ENCODE measurements at places on chromosomes 1 and 21.
A peak's percentile ranks its signal among the peaks of the same experiment; 100 is the strongest.

DNA sequence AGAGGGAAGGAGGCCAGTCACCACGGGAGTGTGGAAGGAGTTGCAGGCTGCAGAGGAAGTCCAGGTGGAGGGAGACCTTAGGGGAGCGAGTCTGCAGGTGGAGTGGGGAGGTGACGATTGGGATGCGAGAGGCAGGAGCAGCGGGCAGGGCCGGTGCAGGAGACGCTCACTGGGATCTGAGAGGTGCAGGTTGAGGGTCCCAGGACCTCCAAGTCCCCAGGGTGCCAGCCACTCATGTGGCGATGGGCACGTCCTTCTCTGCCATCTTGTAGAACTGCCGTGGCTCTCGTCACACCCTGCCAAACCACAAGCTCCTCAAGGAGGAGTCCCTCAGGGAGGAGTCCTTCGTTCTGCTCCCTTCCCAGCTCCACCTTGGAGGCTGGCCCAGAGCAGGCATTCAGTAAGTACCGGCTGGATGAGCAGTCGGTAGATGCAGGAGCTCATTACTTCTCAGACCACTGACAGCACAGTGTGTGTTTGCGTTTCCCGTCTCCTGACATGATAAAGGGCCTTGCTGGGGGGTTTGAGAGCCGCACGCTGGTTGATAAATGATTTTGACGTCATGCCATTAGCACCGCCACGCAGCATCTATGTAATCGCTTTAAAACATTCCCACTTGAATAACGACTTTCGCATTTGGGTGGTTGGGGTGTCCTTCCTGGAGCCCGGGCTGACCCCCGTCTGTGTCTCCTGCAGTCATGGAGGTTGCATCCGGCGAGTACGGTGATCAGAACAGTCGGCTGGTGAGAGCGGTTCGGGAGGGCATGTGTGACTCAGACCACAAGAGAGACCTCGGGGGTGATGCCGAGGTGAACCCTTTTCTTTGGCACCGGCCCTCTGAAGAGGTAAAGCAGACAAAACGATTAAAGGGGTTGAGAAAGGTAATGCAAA is 27.8 kb downstream of the TFF3 start:
- no peak for DNase-seq

- DNase-seq = no peak
Observed at GRCh38 chr1:175863299-175864050, 120.1 kb upstream of the TNR start.

GRCh38 chr1:54247863-54248515 is 48.0 kb downstream of the MRPL37 start:
- DNase-seq = no peak

GRCh38 chr1:225923381-225923691 is 714 bp downstream of the PYCR2 start:
- no peak for DNase-seq

DNA sequence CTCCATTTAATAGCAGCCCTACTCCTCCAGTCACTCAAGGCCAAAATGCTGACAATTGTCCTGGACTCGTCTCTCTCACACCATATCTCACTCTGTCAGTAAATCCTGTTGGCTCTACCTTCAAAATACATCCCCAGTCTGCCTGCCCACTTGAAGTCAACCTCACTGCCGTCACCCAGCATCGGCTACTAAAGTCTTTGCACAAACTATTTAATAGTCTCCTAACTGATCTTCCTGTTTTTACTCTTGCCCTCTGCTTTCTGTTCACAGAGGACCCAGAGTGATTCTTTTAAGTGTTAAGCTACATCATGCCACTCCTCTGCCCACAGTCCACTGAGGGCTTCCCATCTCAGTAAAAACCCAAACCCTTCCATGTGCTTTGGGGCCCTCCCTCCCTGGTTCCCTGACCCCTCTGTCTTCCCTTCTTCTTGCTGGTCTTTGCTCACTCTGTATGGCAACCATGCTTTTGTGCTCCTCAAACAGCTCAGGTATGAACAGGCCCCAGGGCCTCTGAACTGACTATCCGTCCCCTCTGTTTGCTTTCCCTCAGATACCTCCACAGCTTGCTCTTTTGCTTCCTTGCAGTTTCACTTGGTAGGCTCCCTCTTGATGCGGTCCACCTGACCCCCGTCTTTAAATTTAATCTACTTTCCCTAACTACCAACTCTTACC is 19.0 kb downstream of the RNASEL start:
- no peak for DNase-seq

GRCh38 chr1:179079113-179079761 is 2.6 kb upstream of the TOR3A start:
- DNase-seq = peak; percentile 89

DNA sequence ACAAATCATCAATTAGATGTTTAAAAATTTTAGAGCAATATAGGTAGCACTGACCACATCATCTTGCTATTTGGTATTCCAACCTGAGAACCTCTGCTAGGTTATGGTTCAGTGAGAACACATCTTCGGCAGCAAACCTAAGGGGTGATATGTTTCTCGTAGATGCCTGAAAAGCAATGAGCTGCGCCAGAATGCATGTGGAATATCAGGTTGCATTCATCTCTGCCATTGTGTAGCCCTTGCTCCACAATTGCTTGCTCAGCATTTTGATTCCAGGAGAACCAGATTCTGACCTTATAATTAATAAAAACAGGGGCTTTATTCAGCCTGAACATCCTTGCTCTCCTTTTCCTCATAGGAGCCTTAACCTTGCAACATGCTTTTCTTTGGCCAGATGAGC is 408.1 kb downstream of the USH2A start:
- DNase-seq = no peak

DNA sequence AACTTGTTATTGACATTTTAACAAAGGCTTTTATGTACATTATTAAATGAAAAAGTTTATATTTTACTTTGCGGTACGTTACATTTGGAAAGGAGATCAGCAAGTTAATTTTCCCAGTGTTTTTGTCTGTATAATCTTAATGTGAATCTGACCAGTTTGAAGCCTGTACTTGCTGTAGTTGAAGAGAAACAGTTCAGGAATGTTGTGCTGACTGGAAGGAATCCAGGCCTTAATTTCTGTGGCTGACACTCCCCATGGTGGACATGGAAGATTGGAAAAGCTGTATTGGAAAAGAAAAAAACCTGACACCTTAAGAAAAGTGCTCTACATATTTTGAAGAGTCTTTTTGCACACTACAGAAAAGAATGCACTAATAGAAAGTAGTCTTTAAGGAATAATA is 15.5 kb downstream of the LEPR start:
- peak; percentile 72 for DNase-seq

DNA sequence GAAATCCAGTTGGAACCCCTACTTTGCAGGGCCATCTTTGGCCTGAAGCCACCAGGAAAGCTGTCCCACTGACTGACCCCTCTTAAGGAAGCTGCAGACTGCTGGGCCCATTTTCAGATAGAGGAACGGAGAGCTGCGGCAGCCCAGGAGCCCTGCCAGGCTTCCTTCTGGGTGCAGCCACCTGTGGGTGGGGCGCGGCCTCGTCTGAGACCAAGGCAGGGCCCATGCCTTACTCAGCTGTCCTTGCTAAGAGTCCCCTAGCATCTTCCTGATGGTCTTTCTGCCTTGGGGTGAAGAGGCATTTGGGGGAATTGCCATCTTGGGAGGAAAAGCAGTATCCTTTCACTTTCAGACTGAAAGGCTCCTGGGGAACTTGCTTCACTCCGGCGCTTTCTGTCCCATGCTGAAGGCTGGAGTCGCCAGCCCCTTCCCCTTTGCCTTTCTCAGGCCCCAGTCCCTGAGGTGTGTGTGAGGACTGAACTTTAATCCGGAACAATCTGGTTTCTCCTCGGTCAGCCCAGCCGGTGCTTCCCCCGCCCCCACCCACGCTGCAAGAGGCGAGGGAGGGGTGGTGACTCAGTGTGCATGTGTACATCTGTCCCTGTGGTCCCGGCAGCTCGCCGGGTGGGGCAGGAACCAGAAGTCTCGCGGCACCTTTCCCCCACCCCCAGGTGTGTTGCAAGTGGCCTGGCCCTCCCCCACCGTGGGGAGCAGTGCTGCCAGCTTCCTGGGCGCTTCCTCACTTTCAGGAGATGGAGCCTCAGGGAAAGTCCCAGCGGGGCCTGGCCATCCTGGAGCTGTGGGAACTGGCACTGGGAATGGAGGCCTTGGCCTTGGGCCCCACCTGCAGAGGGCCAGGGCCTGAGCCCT is 5.1 kb downstream of the ZC3H12A start:
- DNase-seq = peak; percentile 69

DNA sequence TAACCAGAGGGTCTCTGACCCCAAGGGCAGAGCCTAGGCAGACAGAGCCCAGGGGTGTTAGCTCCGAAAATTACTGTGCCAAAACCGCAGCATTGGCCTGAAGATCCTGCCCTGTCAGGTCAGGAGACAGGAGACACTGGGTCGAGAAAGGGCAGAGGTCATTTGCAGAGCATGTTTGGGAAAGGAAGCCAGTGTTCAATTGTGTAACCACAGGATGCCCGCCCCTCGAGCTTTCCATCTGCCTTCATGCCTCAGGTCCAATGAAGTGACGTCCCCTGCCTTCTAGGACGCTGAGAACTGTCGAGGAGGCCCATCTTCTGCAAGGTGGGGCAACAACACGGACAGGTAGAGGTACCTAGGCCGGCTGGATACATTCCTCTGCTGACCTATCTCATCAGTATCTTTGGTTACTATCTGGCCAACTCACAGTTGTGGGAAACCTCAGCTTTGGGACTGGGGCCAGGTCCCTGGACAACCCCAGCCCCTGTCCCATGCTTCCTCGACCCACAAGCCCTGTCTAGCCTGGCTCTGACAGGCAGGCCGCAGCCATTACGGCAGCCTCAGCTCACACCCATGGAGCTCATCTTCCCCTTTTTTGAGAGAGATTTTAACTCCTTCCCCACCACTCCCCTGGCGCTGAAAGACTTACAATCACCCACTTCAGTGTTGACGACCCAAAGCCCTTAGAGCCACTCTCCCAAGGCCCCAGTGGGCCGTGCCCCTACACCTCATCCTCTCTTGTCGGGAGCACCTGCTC is 1.3 kb downstream of the ARL8A start:
- DNase-seq = peak; percentile 68

DNA sequence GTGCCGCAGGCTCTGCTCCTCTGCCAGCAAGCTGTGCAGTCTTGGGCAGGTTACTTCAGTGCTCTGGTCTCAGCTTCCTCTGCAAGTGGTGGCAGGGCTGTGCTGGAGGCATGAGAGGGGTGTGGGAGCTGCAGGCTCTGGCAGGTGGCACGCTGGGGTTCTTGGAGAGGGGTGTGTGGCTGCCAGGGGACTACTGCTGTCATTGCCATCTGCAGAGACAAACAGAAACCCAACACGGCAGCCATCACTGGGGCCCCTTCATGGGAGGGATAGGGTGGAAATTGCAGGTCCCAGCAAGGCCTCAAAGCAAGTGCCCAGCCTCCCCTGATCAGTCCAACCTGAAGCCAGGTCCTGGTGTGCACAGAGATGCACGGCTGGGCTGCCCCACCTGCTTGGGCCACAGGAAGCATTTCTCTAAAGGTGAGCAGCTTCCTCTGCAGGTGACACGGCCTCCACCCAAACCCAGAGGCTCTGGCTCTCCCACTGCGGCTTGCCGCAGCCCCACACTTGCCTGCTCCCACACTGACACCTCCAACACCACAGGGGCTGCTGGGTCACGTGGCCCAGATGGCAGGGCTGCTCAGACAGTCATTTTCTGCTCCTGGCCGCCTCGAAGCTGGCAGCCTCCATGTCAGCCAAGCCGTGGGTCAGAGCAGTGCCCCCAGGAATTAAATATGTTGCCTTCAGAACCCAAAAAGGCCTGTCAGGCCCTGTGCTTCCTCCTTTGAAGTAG is 4.1 kb upstream of the COL6A2 start:
- DNase-seq = no peak

- DNase-seq = no peak
Observed at GRCh38 chr1:76202670-76203069, 128.1 kb downstream of the ST6GALNAC3 start.

- DNase-seq = peak; percentile 61
Observed at GRCh38 chr1:112849425-112850033, 106.5 kb downstream of the SLC16A1 start.

GRCh38 chr1:42171679-42172266 is 7.2 kb upstream of the GUCA2A start:
- DNase-seq = no peak

GRCh38 chr21:35819134-35819533 is 241.2 kb downstream of the SETD4 start:
- no peak for DNase-seq

DNA sequence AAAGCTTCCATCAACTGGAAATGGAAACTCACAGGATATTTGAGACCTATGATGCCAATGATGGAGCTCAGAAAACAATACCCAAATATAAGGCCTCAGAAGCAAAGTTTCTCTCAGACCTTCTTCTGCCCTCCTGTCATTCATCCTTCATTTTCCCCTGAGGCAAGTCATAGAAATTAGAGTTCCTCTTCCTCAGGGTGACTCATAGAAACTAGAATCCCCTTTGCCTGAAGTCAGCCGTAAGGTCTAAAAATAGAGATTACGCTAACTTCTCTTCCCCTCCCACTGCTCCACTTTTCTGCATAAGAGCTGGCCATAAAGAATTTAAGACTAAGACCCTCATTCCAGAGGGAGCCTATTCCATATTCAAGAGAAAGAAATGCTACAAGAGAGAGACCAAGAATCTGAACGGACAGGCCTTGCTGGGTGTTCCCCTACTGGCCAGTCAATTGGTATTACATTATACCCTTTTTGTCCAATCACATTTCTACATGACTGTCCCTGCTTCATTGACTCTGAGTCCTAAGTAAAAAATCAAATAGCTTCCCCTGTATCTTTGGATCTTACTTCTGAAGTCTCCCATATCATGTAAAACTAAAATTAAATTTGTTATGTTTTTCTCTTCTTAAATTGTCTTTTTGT is 994.9 kb downstream of the ADGRL2 start:
- no peak for DNase-seq

DNA sequence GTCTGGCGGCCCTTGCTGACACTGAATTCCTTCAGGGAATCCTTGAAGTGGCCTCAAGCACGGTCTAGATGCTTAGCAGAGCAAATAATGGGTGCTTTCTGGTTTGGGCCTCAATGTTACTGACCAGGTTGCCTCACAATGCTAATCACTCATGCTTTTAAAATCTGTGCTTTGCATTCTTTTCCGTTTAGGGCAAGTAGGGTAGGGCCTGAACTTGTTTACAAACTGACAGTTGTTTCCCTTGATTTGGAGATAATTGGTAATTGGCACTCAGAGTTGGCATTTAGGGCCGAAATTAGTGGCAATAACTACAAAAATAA is 1.4 kb downstream of the VPS13D start:
- no peak for DNase-seq

DNA sequence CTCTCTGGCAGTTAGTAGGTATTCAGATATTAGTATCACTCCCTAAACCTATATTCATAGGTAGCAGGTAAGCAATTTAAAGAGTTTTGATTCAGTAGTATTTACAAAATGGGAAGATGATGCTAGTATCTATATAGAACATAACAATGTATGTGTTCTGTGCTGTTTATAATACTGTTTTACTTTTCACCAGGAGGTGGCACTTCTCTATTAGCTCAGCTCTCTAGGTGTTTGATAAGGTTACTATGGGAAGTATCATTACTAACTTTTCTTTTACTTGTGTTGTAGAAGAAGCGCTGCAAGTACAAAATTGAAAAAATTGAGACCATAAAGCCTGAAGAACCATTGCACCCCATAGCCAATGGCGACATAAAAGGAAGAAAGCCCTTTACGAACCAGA is 49.4 kb upstream of the FASLG start:
- no peak for DNase-seq

- peak; percentile 52 for DNase-seq
Observed at GRCh38 chr1:86788300-86789206, 84.2 kb downstream of the SH3GLB1 start.
